Stomach (tissue), 19 donors: ENCODE measurements at places on chromosomes 4 and X. TPM values are rescaled to one million over a fixed set of nuclear protein-coding genes. Genes with fewer than 3 reads are reported as not detected.
A peak's percentile ranks its signal among the peaks of the same experiment; 100 is the strongest.

- no peak for DNase-seq
- H3K4me3 ChIP-seq: no peak overlapping the region
- H3K27me3 ChIP-seq: no peaks in the 10 kb centered on the region
These were observed 2078.4 kb downstream of the PCDH7 start for GRCh38 chr4:32798471-32799159.

DNA sequence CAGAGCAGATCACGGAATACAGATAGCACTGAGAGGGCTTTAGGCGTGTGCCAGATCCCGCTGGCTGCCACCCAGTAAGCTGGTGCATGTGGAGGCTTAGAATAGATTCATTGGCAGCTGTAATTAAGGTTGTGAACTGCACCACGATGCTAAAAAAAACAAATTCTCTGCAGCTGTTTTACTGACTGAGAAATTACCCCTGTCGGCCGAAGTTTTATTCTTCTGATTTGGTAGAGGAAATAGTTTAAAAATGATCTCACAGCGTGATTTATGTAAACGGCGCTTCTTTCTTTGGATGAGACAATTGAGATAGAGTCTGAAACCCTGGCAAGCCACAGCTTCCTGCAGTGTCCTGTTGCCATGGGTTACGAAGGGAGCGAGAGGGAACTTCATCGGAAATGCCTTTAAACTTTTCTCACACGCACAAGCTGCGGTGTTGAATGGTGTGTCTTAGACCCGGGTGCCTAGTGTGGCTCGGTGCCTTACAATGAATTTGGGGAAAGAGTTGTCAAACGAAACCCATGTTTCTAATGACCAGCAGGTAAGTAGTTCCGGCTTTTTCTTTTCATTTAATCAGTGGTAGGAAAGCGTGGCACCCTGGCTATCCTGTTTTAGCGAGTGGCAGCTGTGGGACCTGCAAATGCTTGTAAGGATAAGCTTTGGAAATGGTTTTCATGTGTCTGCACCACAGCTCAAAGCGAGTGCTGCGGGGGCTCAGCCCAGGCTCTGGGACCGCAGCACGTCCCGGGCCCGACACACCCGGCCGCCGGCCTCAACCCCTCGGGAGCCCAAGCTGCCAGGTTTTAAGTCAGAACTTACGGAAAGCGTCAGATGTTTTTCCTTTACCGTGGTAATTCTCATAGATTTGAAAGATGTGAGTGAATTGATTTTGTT, 71.7 kb upstream of the HGFAC start:
- H3K36me3 ChIP-seq: no peaks in the 10 kb centered on the region
- H3K27ac ChIP-seq: peak overlapping the region; percentile 7
- peak overlapping the region; percentile 8 for H3K4me3 ChIP-seq
- H3K27me3 ChIP-seq: no peaks in the 10 kb centered on the region
- peaks cover 33% of the 10 kb centered on the region for H3K4me1 ChIP-seq
- no peak for DNase-seq

GRCh38 chrX:111914398-111915090, 38.6 kb downstream of the TRPC5OS start:
- H3K36me3 ChIP-seq: no peaks in the 10 kb centered on the region
- no peak overlapping the region for H3K4me3 ChIP-seq
- no peak for DNase-seq
- no peak overlapping the region for H3K27ac ChIP-seq
- H3K4me1 ChIP-seq: no peaks in the 10 kb centered on the region

GRCh38 chrX:150225266-150225665, 137.9 kb upstream of the MAMLD1 start:
- DNase-seq: no peak
- H3K27ac ChIP-seq: no peak overlapping the region
- H3K36me3 ChIP-seq: no peaks in the 10 kb centered on the region
- no peaks in the 10 kb centered on the region for H3K4me1 ChIP-seq
- H3K27me3 ChIP-seq: no peaks in the 10 kb centered on the region

DNA sequence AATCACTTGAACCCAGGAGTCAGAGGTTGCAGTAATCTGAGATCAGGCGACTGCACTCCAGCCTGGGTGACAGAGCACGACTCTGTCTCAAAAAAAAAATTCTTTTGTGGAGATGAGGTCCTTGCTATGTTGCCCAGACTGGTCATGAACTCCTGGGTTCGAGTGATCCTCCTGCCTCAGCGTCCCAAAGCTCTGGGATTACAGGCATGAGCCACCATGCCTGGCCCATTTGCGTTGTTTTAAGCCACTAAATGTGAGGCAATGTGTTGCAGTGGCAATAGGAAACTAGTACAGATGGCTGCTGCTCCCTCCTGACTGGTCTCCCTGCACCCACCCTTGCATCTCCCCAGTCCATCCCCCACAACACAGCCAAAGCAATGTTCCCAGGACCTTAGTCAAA, 40.0 kb upstream of the APLN start:
- no peak for DNase-seq
- H3K4me1 ChIP-seq: no peaks in the 10 kb centered on the region
- no peaks in the 10 kb centered on the region for H3K27me3 ChIP-seq
- no peak overlapping the region for H3K4me3 ChIP-seq
- H3K36me3 ChIP-seq: no peaks in the 10 kb centered on the region
- no peak overlapping the region for H3K27ac ChIP-seq

The CCDC160 gene
- total RNA-seq: 1.2 TPM

GRCh38 chr4:10093801-10094552, 22.6 kb downstream of the WDR1 start:
- H3K27ac ChIP-seq: peak overlapping the region; percentile 75
- peaks cover 94% of the 10 kb centered on the region for H3K36me3 ChIP-seq
- H3K27me3 ChIP-seq: no peaks in the 10 kb centered on the region
- no peak for DNase-seq

DNA sequence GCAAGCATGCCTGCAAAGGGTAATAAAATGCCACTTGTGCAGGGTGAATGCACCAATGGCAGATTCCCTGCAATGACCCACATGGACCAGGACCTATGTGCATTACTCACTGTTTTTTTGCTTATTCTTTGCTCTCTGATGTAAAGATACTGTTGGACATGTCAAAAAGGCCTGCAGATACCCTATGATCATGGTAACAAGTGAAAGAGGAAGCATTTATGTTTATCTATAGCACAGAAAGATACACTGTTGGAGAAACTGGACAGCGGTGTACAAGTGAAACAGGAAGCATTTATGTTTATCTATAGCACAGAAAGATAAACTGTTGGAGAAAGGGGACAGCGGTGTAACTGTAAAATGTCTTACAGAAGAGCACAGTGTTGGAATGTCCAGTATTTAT, 127.5 kb downstream of the PAPSS1 start:
- no peaks in the 10 kb centered on the region for H3K4me1 ChIP-seq
- no peak overlapping the region for H3K27ac ChIP-seq
- no peaks in the 10 kb centered on the region for H3K27me3 ChIP-seq
- H3K4me3 ChIP-seq: no peak overlapping the region
- DNase-seq: no peak

The SNCA gene
- total RNA-seq: 152 TPM

GRCh38 chr4:115159141-115159540, 45.7 kb upstream of the NDST4 start:
- H3K4me1 ChIP-seq: no peaks in the 10 kb centered on the region
- no peaks in the 10 kb centered on the region for H3K27me3 ChIP-seq
- no peak overlapping the region for H3K27ac ChIP-seq
- DNase-seq: no peak

DNA sequence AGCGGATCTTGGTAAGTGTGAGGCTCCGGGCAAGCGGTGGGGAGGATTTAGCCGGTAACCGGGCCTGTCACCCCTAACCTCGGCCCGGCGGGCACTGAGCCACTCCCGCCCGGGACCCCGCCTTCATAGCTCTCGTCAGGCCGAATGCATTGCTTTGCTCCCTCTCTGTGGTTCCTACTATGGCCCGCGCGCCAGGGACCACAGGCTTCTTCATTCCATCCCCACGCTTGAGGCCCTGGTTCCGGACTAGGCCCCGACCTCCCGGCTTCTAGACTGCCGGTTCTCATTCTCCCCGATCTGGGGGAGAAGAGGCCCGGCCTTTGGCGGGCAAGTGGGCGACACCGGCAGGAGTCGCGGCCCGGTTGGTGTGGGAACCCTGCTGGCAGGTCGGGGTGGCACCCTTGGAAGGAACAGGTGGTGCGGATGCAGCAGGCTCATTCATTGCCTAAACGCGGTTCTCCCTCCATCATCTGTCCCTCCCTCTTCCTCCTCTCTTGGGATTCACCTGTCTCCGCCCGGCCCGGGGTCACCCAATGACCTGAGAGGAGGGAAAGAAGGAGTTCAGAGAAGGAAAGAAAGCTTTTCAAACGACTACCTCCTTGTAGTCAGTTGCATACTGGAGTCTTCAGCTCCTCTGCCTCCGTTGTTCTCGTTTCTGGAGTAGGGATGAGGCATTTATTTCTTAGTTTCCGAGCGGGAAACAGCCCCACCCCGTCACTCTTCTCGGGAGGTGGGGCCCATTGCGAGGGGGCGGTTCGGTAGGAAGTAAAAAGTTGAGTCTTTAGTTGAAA, at the start of gene NDUFC1:
NDUFC1 (minus strand) TSS at position 657 of the 791 bp plus-strand sequence. CDS start 6,679 bp downstream, outside the sequence.
- peak; percentile 54 for DNase-seq
- H3K27me3 ChIP-seq: no peaks in the 10 kb centered on the region
- H3K4me3 ChIP-seq: peak within 1 kb of the TSS; percentile 99

DNA sequence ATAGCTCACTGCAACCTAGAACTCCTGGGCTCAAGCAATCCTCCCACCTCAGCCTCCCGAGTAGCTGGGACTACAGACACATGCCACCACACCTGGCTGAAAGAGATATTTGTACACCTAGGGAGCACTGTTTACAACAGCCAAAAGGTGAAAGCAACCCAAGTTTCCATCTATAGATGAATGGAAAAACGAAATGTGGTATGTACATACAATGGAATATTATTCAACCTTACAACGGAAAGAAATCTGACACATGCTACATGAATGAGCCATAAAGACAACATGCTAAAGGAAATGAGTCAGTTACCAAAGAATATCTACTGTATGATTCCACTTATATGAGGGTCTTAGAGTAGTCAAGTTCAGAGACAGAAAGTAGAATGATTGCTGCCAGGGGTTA, 52.2 kb downstream of the ABCG2 start:
- peaks cover 9% of the 10 kb centered on the region for H3K4me1 ChIP-seq
- no peaks in the 10 kb centered on the region for H3K36me3 ChIP-seq
- DNase-seq: no peak

- no peaks in the 10 kb centered on the region for H3K27me3 ChIP-seq
- no peak overlapping the region for H3K4me3 ChIP-seq
- no peak overlapping the region for H3K27ac ChIP-seq
These were observed 2008.5 kb upstream of the TENM3 start for GRCh38 chr4:180234730-180235129.

- H3K27me3 ChIP-seq: no peaks in the 10 kb centered on the region
- no peak overlapping the region for H3K4me3 ChIP-seq
- H3K4me1 ChIP-seq: no peaks in the 10 kb centered on the region
- H3K27ac ChIP-seq: no peak overlapping the region
- no peaks in the 10 kb centered on the region for H3K36me3 ChIP-seq
- peak; percentile 54 for DNase-seq
These were observed 24.9 kb upstream of the IQSEC2 start for GRCh38 chrX:53305996-53306937.

The TEX13B gene
- total RNA-seq: not detected

GRCh38 chrX:153614818-153615217, 15.9 kb upstream of the CCNQ start:
- peaks cover 49% of the 10 kb centered on the region for H3K27me3 ChIP-seq
- DNase-seq: no peak
- no peaks in the 10 kb centered on the region for H3K36me3 ChIP-seq
- H3K4me3 ChIP-seq: no peak overlapping the region
- no peaks in the 10 kb centered on the region for H3K4me1 ChIP-seq

- no peak overlapping the region for H3K4me3 ChIP-seq
- no peaks in the 10 kb centered on the region for H3K27me3 ChIP-seq
- no peak for DNase-seq
- H3K27ac ChIP-seq: no peak overlapping the region
- no peaks in the 10 kb centered on the region for H3K36me3 ChIP-seq
These were observed 857.2 kb upstream of the INTU start for GRCh38 chr4:126775485-126776106.

GRCh38 chr4:170089274-170089667, 485 bp downstream of the AADAT start:
- peak overlapping the region; percentile 65 for H3K4me3 ChIP-seq
- no peaks in the 10 kb centered on the region for H3K27me3 ChIP-seq
- H3K36me3 ChIP-seq: peaks cover 4% of the 10 kb centered on the region
- H3K4me1 ChIP-seq: peaks cover 27% of the 10 kb centered on the region
- peak overlapping the region; percentile 21 for H3K27ac ChIP-seq

GRCh38 chr4:53682196-53682595, 90.9 kb upstream of the LNX1 start:
- H3K27ac ChIP-seq: no peak overlapping the region
- DNase-seq: no peak
- H3K4me1 ChIP-seq: no peaks in the 10 kb centered on the region
- no peaks in the 10 kb centered on the region for H3K36me3 ChIP-seq
- no peaks in the 10 kb centered on the region for H3K27me3 ChIP-seq
- no peak overlapping the region for H3K4me3 ChIP-seq

The DCAF8L2 gene
- total RNA-seq: not detected

- H3K36me3 ChIP-seq: no peaks in the 10 kb centered on the region
- H3K4me1 ChIP-seq: peaks cover 21% of the 10 kb centered on the region
- no peak overlapping the region for H3K27ac ChIP-seq
- DNase-seq: no peak
These were observed 134.5 kb downstream of the MGST2 start for GRCh38 chr4:139800082-139800481.

The PABPC5 gene
- total RNA-seq: 0.58 TPM

DNA sequence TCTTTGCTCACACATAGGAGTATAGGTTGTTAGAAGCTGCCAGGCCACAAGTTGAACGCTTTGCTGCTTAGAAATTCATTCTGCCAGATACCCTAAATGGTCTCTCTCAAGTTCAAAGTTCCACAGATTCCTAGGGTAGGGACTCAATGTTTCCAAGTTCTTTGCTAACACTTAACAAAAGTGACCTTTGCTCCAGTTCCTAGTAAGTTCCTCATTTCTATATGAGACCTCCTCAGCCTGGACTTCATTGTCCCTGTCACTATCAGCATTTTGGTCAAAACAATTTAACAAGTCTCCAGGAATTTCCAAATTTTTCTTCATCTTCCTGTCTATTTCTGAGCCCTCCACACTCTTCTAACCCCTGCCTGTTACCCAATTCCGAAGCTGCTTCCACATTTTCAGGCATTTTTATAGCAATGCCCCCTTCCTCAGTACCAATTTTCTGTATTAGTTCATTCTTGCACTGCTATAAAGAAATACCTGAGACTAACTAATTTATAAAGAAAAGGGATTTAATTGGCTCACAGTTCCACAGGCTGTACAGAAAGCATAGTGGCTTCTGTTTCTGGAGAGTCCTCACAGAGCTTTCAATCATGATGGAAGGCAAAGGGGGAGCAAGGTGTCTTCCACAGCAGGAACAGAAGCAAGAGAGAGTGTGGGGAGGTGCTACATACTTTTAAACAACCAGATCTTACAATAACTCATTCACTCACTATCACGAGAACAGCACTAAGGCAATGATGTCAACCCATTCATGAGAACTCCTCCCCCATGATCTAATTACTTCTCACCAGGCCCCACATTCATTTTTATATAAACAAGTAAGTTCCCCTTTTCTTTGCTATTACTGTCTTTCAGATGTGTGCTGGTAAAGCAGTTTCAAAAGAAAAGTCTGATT, 11.5 kb upstream of the TLR1 start:
- H3K27ac ChIP-seq: no peak overlapping the region
- H3K36me3 ChIP-seq: no peaks in the 10 kb centered on the region
- DNase-seq: peak; percentile 36
- no peaks in the 10 kb centered on the region for H3K4me1 ChIP-seq
